AG20443 (cell line): ENCODE measurements at places on chromosomes 3 and 15.

- DNase-seq, result no peak
These were observed 652.5 kb downstream of the EDEM1 start for GRCh38 chr3:5840056-5840455.

DNA sequence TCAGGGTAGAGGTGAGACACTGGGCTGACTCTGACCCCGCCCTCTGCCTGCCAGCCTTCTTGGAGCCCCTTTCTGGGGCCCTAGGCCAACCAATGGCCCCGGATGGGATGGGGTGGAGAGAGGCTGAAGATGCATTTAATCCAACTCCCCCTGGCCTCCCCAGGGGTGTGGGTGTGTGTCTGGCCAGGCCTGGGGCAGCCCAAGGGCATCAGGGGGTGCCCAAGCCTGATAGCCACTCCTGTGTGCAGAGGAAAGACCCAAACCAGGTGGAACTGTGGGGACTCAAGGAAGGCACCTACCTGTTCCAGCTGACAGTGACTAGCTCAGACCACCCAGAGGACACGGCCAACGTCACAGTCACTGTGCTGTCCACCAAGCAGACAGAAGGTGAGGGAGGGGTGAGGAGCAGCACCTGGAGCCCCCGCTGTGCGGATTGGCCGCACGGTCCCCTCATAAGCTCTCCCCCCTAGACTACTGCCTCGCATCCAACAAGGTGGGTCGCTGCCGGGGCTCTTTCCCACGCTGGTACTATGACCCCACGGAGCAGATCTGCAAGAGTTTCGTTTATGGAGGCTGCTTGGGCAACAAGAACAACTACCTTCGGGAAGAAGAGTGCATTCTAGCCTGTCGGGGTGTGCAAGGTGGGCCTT, 9.5 kb downstream of the SPINT1 start:
- no peak for DNase-seq

- DNase-seq, result no peak
These were observed 218.9 kb upstream of the THRB start for GRCh38 chr3:24713516-24713915.

- DNase-seq, result no peak
These were observed 2.4 kb downstream of the SLCO3A1 start for GRCh38 chr15:91855684-91856489.

- DNase-seq, result no peak
These were observed 30.5 kb upstream of the BLM start for GRCh38 chr15:90686435-90687218.

DNA sequence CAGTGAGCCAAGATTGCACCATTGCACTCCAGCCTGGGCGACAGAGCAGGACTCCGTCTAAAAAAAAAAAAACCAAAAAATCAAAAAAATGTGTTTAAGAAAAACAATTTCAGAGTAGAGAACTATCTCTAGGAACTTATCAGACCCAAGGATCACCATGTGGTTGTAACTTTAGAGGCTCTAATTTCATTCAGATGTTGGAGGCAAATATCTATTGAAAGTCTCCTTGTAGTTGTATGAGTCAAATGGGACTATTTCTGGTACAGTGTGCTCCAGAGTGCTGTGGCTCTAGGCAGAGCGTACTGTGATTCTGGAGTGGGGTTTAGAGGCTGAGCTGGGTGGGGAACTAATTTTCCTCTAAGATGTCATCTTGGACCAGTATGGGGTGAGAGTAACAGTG, 398.7 kb downstream of the SHQ1 start:
- peak; percentile 63 for DNase-seq

GRCh38 chr3:82416349-82416748, 654.9 kb upstream of the GBE1 start:
- DNase-seq, result no peak

DNA sequence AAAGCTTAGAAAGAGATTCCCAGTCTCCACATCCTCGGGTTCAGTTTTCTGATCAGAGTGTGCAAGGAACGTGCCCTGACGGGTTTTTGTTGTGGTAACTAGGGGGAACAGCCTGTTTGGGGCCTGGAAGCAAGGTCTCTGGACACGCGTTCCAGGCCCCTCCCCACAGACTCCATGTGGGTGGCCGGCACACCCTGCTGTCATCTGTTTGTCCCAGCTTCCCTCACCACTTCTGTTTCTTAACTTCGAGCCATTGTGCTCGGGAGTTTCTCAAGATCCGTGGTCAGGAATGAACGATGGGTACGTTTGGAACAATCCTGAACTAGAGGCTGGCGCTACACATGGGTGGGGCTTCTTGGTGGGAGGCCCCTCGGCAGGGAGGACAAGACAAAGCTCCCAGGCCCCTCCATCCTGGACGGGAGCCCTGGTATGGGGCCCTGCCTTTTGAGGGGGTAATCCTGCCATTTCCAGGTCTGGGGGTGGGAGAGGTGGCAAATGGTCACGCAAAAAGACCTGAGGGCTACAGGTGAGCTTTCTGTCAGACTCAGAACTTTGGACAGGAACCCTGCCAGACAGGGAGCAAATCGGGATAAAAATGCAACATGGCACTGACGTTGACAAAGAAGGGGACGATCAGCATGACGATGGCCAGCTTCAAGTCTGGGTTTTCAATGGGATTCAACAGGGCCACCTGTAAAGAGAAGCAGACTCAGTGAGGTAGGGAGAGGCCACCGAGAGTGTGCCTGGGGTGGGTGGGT, 8.5 kb upstream of the MUSTN1 start:
- no peak for DNase-seq

DNA sequence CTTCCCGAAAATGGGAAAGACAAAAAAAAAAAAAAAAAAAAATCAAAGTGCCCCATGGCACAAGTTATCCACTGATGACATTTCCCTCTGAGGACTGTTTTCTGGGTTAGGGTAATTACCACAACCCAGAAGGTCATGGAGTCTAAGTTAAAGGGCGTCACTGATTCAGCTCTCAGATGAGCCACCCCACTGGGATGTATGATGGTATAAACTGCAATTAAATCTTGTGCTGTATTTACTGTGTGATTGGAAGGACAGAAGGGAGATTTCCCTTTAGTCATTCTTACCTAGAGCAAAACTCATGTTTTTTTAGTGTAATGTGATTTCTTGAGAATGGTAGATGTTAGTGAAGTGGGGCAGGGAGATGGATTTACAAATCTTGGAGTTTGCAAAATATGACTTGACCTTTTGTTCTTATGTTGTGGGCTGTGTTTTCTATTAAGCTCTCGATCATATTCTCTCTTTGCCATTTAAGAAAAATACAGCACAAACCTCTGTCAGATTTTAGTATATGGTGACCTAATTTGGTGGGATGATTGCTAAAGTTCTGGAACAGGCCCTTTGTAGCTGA, 244.2 kb downstream of the PTPRG start:
- no peak for DNase-seq

GRCh38 chr3:186318135-186318534, 43.9 kb downstream of the DGKG start:
- no peak for DNase-seq

DNA sequence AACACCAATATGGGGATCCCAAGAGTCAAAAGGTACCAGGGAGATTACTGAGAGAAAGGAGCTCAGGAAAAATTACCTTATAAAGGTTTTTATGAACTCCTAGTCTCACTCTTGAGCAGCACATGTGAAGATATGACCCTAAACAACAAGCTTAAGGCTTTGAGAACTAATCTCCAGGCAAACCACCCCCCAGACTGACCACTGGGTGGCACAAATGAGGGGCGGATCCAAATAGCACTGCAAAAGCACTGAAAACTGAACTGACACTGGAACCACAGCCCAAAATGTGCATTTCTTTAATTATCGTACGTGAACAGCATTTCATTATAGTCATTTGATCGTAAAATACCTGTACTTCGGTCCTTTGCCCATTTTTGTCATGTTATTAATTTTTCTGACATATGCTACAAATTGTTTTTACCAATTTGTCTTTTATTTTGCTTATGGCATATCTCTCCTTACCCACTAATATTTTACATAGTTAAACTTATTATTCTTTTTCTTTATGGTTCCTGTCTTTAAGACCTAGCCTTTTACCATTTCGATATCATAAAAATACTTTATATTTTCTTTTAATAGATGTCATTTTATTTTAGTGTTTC, 31.5 kb upstream of the TFDP2 start:
- peak; percentile 53 for DNase-seq

- DNase-seq, result no peak
These were observed 601.0 kb upstream of the SGO1 start for GRCh38 chr3:20787005-20787404.

DNA sequence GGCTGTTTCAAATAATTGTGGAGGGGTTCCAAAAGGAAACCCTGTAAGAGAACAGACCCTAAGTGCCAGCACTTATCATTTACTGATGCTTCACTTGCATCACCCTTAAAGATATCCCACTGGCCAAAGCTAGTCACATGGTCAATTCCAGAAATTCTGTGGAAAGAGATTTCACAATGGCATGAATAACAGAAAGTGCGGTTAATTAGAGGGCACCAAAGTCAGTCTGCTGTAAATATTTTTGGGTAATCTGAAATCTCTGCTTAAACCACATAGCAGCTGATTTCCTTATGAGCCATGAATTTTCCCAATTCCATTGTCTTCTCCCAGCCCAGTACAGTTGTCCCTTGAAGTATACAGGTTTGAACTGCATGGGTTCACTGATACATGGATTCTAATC, 346.1 kb downstream of the SI start:
- DNase-seq, result peak; percentile 4

DNA sequence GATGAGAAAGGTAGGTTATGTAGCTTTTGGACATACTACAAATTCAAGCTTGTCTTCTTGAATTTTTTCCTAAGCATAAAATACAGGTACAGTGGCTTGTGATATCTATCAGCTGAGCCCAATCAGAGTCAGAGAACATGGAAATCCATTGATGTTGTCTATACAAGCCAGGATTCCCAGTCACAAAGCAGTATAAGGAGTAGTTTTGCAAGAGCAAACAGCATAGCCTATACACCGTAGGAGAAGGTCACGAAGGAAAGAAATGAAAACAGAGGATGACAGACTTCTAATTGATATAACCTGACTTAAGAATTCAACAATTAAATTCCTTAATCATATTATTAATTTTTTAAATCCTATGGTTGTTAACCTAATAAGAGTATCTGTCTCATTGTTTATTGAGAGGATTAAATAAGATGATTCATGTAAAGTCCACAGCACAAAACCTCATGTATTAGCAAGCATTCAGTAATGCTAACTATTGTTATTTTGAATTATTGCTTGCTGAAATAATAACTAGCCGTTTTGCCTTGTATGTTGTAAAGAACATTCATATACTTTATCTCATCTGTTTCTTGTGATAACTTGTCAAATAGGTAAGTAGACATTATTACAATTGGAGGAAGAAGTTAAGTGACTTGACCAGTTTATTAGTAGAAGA, 276.6 kb upstream of the ZPLD1 start:
- DNase-seq, result no peak

- no peak for DNase-seq
These were observed 75.1 kb downstream of the STAC start for GRCh38 chr3:36455406-36455805.
